Hepatocyte (in vitro differentiated cells): ENCODE measurements at places on chromosomes 2 and 18.

DNA sequence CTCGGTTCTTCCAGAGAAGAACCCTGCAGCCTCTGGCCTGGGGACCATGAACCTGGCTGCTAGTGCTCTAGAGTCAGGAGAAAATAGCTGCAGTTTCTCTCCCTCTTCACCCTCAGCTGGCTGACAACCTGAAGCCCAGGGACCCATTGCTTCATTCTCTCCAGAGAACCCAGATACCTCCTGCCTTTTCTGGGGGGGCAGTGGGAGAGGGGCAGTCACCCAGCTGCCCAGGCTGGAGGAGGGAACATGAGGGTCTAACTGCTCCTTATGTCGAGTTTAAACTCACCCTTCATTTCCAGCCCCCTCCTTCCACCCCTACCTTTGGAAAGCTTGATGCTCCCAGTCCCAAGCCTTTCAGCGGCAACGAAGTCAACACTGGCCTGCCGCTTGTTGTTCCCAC, 7.6 kb upstream of the ZFAND2B start:
- no peaks in the 10 kb centered on the region for H3K4me1 ChIP-seq
- no peak overlapping the region for H3K27ac ChIP-seq
- H3K36me3 ChIP-seq, result no peaks in the 10 kb centered on the region
- H3K27me3 ChIP-seq, result no peaks in the 10 kb centered on the region

DNA sequence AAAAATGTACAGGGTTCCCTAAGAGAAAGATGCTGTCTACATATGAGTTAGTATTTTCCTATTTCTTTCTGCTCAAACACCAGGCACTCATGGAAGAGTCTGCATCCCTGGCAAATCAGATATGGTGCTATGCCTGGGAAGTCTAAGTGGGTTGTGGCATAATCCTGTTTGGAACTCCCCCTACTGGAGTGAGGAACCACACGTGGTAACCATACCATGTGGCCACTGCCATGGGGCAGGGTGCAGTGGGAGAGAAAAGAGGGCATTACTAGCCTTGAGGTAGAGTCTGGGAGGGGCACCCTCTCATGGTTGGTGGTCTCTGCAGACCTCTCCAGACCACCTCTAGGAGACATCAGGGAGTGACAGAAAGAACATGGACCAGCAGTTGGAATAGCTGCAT, 257.9 kb upstream of the ATP5MC3 start:
- peaks cover 8% of the 10 kb centered on the region for H3K27me3 ChIP-seq
- H3K4me1 ChIP-seq, result no peaks in the 10 kb centered on the region
- DNase-seq, result no peak
- H3K4me3 ChIP-seq, result no peak overlapping the region
- H3K27ac ChIP-seq, result no peak overlapping the region

DNA sequence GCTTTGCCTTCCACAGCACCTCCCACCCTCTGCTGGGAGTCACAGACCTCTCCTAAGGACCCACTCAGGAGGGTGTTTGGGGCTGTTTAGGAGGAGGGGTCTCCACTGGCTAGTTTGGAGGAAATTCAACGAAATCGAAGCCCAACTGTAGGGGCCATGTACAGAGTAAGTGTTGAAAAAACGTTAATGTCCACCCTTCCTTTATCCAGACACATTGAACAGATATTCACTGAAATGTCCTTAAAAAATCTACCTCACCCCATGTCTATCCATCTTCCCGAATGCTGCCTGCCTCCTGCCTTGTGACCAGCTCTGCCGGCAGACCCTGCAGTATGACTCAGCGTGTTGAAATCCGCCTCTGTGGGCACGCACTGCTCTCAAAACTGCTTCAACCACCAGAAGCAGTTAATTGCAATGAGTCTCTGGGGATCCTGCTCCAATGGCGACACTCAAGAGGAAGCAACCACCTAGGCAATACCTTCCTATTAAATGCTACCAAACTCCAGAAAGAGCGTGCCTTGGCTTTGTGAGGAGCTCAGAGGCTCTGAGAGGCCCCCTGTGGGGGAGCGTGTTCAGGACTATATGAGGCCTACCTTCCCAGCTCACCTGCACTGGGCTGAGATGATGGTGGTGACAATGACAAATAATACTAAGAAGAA, 61.4 kb upstream of the RTN4 start:
- DNase-seq, result peak; percentile 80
- H3K36me3 ChIP-seq, result no peaks in the 10 kb centered on the region
- H3K4me3 ChIP-seq, result no peak overlapping the region
- peaks cover 55% of the 10 kb centered on the region for H3K4me1 ChIP-seq
- H3K27ac ChIP-seq, result peak overlapping the region; percentile 90
- H3K27me3 ChIP-seq, result no peaks in the 10 kb centered on the region

DNA sequence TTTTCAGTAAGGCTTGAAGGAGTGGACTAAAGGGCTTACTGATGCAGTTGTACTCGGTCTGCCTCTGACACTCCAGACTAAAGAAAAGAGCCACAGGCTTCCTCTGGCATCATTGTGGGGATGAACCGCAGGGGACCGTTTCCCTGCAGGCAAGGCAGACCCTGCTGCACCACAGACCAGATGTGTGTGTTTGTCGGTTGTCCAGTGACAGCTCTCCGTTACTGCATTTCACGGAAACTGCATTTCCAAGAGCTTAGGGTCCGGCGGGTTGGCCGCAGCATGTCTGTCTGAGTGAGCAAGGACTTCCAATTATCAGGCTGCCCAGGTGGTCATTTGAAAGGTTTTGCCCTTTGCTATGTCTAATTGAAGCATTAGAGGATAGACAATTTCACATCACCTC, 98.1 kb downstream of the FAM210A start:
- no peaks in the 10 kb centered on the region for H3K36me3 ChIP-seq
- DNase-seq, result no peak
- H3K27ac ChIP-seq, result no peak overlapping the region
- H3K4me3 ChIP-seq, result no peak overlapping the region
- H3K27me3 ChIP-seq, result no peaks in the 10 kb centered on the region

DNA sequence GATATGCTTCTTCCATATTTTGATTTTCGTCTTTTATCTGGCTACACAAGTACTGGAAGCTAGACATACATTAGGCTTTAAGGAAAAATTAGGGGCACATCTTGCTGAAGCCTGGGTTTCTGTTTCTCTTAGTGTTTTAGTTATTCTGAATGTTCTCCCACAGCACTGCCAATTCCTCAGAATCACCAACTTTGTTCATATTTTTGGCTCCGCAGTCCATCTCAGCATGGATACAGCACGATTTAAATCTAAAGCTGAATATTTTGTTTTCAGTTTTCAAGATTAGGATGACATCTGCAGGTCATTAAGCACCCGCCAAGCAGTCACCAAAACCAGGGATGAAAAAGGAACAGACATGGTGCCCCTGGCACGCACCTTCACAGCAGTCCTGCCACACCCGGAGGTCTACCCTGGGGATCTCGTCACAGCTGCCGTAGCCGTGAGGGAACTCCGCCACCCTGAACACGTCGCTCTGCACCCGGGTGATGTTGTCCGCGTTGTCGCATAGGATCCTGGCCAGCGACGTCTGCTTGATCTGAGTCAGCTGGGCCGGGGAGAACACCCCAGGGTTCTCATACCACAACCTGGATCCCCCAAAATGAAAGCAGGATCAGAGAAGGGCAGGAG, 101.2 kb downstream of the PXDN start:
- no peaks in the 10 kb centered on the region for H3K36me3 ChIP-seq
- no peak overlapping the region for H3K27ac ChIP-seq
- peaks cover 3% of the 10 kb centered on the region for H3K4me1 ChIP-seq
- no peak for DNase-seq
- H3K27me3 ChIP-seq, result no peaks in the 10 kb centered on the region

GRCh38 chr2:169507698-169508097, 1.8 kb upstream of the KLHL41 start:
- peaks cover 23% of the 10 kb centered on the region for H3K4me1 ChIP-seq
- H3K27me3 ChIP-seq, result no peaks in the 10 kb centered on the region
- H3K4me3 ChIP-seq, result no peak overlapping the region
- no peaks in the 10 kb centered on the region for H3K36me3 ChIP-seq

DNA sequence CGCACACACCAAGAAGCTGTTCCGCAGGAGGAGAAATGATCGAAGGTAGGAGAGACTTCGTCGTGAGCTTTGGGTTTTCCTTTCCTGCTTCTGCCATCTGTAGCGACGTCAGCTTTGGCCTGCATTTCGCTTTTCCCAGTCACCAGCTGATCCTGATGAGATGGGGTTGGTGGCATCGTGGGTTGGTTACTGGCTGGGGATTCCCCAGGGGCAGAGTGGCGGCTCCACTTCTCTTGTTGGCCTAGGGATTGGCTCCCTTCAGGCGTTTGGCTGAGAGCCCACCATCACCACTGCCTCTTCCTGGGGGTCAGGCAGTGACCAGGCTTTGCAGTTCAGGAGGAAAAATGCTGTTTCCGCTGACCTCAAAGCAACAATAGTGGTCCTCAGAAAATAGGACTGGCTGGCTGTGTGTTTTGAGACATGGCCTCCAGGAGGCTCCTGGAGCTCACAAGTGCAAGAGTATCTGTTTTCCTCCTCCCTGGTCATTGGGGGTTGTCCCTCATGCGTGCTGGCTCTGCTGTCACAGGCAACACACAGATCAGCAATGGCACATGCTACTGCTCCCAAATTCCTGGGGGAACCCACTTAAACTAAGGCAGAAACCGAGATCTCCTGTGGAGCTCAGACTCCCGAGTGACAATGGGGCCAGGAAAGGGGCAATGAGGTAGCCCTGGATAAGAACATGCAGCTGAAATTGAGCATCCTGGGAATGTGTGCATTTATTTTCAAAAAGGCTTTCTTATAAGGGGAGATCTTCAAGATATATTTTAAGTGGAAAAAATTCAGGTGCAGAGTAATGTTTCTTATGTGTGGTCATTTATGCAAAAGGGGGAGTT, 173.0 kb downstream of the CTIF start:
- H3K27ac ChIP-seq, result no peak overlapping the region
- DNase-seq, result peak; percentile 59
- H3K36me3 ChIP-seq, result no peaks in the 10 kb centered on the region
- peaks cover 12% of the 10 kb centered on the region for H3K4me1 ChIP-seq
- H3K27me3 ChIP-seq, result no peaks in the 10 kb centered on the region
- H3K4me3 ChIP-seq, result no peak overlapping the region

- H3K4me1 ChIP-seq, result no peaks in the 10 kb centered on the region
- no peaks in the 10 kb centered on the region for H3K36me3 ChIP-seq
- no peak overlapping the region for H3K27ac ChIP-seq
- H3K4me3 ChIP-seq, result no peak overlapping the region
- DNase-seq, result no peak
These were observed 27.9 kb downstream of the RRM2 start for GRCh38 chr2:10150436-10150835.
